ENCODE measurements at places on chromosomes 4 and X.
A peak's percentile ranks its signal among the peaks of the same experiment; 100 is the strongest.

- DNase-seq = no peak
Observed at GRCh38 chr4:184861047-184861446, 35.3 kb upstream of the ACSL1 start.

DNA sequence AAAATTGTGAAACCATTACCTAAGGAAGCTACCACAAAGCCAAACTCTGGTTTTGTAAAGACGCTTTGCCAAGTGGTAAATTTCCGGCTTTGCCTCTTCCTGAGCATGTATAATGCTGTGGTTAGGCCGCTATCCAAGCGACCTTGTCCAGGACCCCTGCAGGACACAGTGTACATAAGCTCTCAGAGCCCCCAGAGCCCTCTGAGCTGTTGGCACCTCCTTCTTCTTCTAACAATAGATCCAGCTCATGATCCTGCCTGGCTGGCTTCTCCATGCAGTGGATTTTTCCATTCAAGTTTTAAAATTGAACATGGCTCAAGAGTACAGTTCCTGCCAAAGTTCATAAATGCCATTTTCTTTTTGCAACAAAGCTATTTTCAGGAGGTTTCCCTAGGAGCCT lies 326.7 kb downstream of the MAPK10 start:
- DNase-seq = no peak

- DNase-seq = no peak
Observed at GRCh38 chr4:22504447-22504846, 11.4 kb downstream of the ADGRA3 start.

DNA sequence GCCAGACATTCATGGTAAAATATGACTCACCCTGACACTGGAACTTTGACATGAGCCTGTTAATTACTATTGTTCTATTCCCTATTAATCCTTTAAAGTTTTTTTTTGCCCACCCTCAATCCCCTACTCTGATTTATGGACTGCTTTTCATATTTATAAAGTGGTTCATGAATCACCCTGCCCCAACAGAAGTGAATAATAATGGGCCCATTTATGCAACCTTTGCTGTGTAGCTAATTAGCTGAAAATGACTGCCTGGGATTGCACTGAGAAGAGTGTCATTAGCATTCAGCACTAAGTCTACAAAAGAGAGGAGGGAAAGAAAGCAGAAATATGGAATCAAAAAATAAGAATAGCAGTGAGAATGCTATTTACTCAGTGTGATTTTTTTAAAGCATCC lies 154.3 kb downstream of the COMMD8 start:
- no peak for DNase-seq

GRCh38 chrX:46447384-46447783 lies 97.8 kb downstream of the ZNF674 start:
- DNase-seq = no peak

DNA sequence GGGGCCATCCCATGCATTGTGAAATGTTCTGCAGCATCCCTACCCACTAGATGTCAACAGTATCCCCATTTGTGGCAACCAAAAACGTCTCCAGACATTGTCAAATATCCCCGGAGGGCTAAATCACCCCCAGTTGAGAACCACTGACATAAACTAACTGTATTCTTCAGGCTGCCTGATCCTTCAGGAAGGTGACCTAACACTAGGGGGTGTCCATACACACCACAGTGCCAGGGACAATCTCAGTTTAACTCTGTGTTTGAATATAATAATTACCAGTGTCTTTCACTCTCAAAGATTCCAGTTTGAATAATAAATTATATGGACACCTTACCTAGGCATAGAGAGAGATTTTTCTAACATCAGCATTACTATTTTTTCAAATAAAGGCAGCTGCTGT lies 6.4 kb downstream of the ACE2 start:
- no peak for DNase-seq

DNA sequence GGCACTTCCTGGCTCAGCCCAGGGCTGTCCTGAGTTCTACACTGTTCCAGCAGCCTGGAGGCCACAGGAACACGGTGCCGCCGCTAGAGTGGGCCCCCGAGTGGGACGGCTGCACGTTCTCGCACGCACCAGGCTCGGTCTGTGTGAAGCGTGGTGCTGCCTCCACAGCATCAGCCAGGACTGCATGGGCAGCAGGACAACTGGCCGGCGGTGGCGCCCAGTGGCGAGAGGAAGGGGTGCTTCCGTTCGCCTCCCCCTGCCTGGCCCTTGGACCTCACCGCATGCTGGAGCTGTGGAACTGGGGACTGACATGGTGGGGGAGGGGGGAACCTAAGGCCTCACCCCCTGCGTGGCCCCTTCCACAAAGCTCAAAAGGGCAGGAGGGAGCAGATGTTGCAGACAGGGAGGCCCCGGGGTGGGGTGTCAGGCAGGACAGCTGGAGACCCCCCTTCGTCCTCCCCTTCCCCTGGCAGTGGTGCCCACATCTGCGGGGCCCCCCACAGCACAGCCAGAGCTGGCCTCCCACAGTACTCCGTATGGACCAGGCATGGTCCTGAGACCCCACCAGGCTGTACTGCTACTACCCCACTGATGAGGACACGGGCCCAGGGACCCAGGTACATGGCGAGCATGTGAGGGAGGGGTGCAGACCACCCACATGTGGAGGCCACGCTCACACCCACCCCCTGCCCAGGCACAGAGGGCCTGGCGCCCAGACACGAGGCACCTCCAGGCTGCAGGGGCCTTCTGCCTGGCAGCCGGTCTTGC lies 58.5 kb downstream of the ACOX3 start:
- no peak for DNase-seq

DNA sequence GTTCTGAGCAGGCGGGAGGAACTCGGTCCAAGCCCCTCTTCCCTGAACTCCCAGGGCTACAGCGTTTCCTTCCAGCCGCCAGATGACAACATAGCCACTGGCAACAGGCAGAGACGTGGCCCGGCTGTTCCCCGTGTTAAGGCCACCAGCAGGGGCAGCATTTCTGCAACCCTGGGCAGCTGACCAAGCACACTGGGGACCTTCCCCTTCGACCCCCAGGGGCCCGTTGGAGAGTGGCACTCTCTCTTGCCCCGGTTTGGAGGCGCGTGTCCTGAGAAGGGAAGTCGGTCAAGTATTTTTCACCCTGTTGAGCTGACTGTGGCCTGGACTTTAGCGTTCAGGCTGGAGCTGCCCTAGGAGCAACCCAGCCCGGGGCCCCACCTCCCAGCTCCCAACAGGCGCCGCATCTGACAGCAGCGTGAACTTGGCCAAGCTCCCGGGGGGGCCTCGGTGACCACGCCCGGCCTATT lies 37.6 kb downstream of the ZBTB49 start:
- DNase-seq = no peak

GRCh38 chr4:152613841-152614721 lies 65.7 kb downstream of the TMEM154 start:
- no peak for DNase-seq

GRCh38 chrX:144006811-144007210 lies 122.9 kb downstream of the UBE2NL start:
- no peak for DNase-seq

GRCh38 chrX:131854581-131854980 lies 168.5 kb upstream of the STK26 start:
- DNase-seq = no peak

- DNase-seq = no peak
Observed at GRCh38 chr4:60605646-60606354, 594.3 kb upstream of the ADGRL3 start.

GRCh38 chr4:110682311-110682710 lies 59.4 kb upstream of the PITX2 start:
- DNase-seq = no peak

GRCh38 chr4:123366144-123366748 lies 30.3 kb upstream of the SPRY1 start:
- no peak for DNase-seq

GRCh38 chr4:140095694-140096482 lies 58.1 kb downstream of the MAML3 start:
- no peak for DNase-seq

DNA sequence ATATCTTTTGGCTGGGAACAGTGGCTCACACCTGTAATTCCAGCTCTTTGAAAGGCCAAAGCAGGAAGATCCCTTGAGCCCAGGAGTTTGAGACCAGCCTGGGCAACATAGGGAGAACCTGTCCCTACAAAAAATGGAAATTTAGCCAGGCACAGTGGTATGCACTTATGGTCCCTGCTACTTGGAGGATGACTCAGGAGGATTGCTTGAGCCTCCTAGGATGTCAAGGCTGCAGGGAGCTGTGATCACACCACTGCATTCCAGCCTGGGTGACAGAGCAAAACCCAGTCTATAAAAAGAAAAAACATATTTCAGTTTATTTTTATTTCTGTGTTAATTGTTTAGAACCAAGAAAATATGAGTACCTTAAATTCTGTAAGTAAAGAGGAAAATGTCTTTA lies 123.7 kb downstream of the CBR4 start:
- DNase-seq = no peak

GRCh38 chr4:79904331-79904730 lies 168.7 kb downstream of the ANTXR2 start:
- DNase-seq = no peak

DNA sequence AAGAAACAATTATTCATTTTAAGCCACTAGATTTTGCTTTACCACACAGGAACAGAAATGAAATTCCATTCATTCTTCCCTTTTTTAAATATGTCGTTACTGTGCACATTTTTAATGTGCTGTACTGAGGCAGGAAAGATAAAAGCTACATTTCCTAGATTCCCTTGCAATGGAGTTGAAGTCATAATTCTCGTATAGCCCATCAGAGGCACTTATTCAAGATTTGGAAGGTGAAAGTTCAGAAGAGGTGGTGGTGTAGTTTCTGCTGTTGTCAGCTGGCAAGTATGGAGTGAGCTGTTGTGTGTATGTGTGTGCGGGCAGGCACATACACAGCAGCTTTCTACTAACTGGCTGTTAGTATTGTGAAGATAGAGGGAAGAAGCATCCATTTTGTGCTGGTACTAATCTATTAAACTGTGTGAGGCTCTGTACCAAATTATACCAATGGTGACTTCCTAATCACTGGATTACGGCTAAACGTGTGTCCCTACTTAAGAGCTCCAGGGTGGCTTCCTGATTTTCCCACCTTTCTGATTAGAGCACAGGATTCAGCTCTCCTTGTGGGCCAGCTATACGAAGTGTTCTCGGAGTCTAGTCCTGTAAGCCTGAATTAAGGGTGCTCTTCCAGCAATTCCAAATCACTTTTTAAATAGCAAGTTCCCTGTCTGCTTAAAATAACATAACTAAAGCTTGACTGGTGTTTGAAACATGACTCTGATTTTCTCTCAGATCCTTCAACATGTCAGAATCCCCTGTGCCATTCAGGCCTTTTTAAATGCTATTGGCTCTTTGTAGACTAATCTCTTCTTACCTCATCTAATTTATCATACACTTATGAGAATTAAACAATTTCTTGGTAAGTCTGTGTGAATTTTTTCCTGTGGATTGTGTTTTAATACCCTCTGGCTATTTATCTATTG lies 43.8 kb downstream of the PDS5A start:
- no peak for DNase-seq

- DNase-seq = peak; percentile 14
Observed at GRCh38 chrX:154490021-154490413, 412 bp downstream of the SLC10A3 start.

GRCh38 chr4:8893624-8894423 lies 22.2 kb upstream of the HMX1 start:
- DNase-seq = no peak

- DNase-seq = no peak
Observed at GRCh38 chrX:131649741-131650140, 105.9 kb downstream of the OR13H1 start.

DNA sequence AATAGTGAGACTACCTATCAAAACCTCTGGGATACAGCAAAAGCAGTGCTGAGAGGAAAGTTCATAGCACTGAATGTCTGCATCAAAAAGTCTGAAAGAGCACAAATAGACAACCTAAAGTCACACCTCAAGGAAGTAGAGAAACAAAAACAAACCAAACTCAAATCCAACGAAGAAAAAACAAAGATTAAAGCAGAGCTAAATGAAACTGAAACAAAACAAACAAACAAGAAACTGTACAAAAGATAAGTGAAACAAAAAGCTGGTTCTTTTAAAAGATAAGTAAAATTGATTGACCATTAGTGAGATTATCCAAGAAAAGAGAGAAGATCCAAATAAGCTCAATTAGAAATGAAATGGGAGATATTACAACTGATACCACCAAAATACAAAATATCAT lies 378.3 kb upstream of the NDST4 start:
- no peak for DNase-seq

DNA sequence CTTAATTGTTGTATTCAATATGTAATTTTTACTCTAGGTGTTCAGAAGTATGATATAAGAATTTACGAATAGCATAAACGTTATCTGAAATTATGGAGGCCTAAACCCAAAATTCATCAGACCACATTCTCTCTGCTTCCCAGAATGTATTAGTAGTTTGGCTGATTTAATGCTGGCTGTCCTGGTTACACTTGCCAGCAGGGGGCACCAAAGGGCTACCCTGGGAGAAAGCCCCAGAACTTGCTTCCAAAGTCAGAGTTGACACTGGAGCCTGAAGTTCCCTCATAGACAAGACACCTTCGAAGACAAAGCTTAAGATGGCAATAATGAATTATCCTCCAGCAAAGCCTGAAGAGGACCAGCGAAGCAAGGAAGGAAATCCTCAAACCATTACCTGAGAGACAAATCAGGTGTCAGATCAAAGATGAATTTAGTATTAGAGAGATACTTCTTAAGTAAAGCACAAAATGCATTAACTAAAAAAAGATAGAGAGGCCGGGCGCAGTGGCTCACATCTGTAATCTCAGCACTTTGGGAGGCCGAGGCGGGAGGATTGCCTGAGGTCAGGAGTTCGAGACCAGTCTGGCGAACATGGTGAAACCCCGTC lies 11.3 kb upstream of the ANOS1 start:
- DNase-seq = peak; percentile 20

DNA sequence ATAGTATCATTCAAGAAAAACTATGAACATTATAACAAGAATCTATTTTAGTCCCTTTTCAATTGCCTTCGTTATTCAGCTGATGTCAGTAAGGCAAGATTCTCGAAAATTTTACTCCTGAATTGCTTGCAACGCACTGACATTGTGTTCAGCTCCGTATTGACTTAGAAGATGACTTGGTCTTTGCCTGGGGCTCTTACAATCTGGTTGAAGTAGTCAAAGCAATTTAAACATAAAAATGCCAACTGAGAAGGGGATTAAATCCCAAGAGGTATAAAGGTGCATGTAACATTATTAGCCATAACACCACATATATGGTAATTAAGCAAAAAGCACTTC lies 507.1 kb downstream of the CENPC start:
- DNase-seq = no peak

DNA sequence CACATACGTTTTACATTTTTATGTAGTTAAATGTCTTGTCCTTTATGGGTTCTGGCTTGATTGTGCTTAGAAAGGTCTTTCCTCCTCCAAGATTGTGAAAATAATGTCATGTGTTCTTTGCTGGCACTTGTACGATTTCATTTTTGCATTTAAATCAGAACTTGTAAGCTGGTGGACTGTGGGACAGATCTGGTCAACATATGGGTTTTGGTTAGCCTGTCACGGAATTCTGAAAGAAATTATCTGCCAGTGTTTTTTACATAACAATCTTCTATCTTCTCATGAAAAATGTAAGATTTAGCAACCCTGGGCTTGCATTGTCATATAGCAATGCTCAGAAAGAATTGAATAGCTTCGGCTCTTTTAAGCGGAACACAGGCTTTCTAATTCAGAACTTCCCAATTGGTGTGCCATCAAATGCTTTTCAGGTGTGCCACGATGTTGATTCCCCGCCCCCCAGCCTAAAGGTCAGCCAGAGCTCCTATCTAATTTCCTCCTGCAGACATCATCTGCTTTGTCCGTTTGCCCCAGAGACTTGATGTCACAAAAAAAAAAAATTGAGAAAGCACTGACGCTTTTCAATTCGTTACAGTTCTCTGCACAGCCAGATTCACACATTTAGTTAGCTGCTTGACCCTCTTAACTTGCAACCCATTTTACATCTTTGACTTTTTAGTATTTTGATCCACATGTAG lies 16.2 kb downstream of the AFF1 start:
- no peak for DNase-seq

- no peak for DNase-seq
Observed at GRCh38 chr4:140069066-140069465, 84.9 kb downstream of the MAML3 start.
